ENCODE measurements at places on chromosomes 3 and 15.

DNA sequence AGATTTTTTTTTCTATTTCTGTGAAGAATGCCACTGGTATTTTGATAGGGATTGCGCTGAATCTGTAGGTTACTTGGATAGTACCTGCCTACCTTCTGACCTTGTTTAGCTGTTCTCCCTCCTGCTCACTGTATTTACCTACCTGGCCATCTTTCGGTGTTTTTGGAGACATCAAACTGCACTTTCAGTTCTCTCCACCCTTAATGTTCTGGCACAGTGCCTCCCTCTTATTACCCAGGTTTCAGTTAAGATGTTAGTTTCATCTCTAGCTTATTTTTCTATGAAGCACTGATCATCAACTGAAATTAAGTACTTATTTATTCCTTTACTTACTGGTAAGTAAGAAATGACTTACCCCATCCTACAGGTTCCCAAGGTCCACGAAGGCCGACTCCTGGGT lies 74.4 kb upstream of the KLHL25 start:
- no peak for DNase-seq

DNA sequence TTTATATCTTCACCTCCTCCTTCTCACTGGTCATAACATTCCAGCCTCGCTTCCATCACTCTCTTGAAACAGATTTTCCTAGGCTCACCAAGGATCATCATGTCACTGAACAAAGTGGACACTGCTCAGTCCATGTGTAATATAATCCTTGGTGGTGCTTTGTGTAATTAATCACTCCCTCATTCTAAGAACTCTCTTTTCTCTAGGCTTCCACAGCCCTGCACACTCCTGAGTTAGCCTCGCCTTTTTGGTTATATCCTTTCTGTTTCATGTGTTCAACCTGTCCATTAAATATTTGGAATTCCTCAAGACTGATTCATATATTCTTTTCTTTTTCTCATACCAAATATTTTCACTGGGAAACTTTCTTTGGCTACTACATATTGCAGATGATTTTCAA lies 440.8 kb downstream of the PYDC2 start:
- DNase-seq, result peak; percentile 48

DNA sequence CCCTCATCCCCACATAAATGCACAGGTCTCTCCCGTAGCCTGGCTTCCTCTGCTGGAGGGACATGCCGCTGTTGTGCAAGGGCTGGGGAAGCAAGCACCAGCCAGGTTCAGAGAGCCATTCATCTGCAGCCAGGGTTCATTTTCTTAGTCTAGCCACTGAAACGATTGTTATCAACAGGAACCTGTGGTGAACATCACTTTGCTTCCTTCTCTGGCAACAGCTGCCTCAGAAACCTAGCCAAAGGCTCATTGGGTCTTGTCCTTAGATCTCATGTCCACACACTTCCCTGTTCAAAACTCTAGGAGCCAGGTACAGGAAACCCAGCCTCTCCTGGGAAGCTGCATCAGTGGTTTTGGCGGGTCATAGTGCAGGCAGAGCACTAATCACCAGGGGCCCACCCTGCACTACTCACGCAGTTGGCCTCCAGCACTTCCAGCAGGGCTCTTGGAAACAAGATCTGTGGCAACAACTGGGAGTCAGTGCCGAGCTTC lies 47.0 kb downstream of the OXNAD1 start:
- DNase-seq, result no peak

- no peak for DNase-seq
Measured at GRCh38 chr3:109369510-109369909, 32.2 kb upstream of the DPPA4 start.

GRCh38 chr3:57397175-57398026 lies 104.9 kb upstream of the ASB14 start:
- DNase-seq, result peak; percentile 79

GRCh38 chr3:183151821-183152351 lies 10.6 kb downstream of the LAMP3 start:
- no peak for DNase-seq

DNA sequence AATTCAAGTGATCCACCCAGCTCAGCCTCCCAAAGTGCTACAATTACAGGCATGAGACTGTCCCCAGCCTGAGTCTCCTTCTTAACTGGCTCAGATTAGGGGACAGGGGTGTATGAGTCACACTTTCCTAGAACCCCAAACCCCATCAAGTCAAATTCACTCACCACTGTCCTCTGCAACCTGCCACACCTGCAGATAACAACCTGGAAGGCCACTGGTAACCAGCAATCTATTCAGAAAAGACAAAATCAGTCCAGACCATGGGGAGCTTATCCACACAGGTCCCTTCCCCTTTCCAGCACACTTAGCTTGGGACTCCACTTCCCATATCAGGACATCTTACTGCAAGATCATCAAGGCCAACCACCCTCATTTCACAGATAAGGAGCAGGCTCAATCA lies 6.4 kb downstream of the WDR73 start:
- no peak for DNase-seq

DNA sequence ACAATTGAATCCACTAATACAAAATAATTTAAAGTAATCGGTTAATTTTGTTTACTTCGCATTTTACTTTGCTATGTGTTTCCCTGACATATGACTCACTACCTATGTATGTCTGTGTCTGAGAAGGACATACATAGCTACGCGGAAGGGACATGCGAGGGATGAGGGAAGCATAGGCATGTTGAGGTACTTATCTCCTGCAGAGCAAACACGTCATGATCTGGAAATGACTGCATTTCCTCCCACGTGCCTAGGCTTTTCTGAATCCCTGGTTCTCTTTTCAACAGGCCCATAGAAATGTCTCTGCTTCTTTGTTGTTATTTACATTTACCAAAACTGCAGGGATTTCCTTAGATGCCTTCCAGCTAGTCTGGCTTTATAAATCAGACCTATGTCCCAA lies 27.5 kb downstream of the ALCAM start:
- DNase-seq, result no peak

DNA sequence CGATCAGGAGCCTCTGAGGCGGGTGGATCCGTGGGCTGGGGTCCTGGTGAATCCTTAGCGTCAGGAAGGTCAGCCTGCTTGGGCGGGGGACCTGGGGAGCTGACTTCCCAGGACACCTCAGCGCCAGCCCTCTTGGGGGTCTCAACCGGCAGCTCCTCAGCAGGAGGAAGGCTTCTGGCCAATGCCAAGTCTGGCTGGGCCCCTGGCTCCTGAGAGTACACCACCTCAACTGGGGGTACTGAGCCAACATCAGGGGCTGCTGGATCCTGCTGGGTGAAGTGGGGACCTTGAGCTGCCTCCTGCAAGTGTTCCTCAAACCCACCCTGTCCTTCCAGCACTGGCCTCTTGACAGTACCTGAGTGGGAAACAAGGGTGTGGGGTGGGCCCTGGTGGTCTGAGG lies 3.1 kb downstream of the PRRT3 start:
- DNase-seq, result no peak

DNA sequence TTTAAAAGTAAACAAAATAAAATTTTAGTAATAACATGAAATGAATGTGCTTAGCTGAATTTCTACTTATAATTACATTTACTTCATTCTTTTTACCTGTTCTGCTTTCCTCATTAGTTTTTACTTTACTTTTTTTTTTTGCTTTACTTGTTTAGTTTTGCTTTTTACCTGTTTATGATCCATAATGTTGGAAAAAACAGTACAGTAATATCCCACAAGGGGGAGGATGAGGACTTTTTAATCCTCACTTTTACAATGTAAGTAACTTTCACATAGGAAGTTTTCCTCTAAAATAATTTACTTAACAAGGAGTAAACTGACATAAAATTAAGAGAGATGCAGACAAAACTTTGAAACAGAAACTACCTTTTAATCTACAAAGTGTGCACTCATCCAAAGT lies 268.7 kb downstream of the TBC1D5 start:
- DNase-seq, result no peak

DNA sequence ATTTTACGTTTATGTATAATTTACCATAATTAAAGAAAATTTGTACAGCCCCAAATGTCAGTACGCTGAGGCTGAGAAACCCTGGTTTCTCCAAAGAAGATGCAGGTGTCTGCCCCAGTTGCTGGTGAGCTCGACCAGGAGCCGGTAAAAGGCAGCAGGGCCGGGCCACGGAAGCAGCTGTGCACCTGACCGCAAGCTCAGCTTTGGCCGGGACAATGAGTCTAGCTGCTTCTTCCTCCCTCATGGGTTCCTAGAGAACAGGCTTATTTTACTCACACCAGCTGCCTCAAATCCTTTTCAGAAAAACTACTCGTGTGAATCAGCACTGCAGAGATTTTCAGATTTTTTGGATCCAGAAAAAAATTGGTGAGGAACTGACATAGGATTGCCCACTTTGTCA lies 18.0 kb upstream of the ZXDC start:
- no peak for DNase-seq

- DNase-seq, result no peak
Measured at GRCh38 chr3:49805897-49806701, 3.0 kb downstream of the INKA1 start.

GRCh38 chr3:156617781-156618180 lies 56.6 kb upstream of the TIPARP start:
- no peak for DNase-seq

DNA sequence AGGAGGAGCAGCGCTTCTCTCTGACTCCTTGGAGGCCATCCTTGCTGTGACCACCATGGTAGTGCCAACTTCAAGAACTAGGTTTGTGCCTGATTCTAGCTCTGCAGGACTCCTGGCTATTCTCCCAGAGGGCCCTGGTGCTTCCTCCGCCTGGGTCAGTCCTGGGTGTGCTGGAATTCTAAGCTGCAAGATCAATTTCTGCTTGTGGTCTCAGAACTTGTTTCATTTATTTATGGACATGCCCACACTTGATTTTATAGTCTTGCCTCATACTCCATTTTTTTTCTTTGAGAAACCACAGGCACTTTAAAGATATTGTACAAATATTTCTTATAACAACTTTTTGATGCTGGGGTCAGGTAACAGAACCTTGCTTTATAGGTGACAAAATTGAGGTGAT lies 87.6 kb downstream of the PDCD6IP start:
- DNase-seq, result no peak

DNA sequence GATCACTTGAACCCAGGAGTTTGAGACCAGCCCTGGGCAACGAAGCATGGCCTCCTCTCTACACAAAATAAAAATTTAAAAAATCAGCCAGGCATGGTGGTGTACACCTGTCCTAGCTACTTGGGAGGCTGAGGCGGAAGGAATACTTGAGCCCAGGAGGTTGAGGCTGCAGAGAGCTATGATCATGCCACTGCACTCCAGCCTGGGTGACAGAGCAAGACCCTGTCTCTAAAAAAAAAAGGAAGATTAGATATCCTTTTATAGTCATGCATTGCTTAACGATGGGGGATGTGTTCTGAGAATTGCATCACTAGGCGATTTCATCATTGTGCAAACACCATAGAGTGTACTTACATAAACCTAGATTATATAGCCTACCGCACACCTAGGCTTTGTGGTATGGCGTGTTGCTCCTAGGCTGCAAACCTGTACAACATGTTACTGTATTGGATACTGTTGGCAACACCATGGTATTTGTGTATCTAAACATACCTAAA lies 12.6 kb downstream of the ALAS1 start:
- DNase-seq, result no peak

DNA sequence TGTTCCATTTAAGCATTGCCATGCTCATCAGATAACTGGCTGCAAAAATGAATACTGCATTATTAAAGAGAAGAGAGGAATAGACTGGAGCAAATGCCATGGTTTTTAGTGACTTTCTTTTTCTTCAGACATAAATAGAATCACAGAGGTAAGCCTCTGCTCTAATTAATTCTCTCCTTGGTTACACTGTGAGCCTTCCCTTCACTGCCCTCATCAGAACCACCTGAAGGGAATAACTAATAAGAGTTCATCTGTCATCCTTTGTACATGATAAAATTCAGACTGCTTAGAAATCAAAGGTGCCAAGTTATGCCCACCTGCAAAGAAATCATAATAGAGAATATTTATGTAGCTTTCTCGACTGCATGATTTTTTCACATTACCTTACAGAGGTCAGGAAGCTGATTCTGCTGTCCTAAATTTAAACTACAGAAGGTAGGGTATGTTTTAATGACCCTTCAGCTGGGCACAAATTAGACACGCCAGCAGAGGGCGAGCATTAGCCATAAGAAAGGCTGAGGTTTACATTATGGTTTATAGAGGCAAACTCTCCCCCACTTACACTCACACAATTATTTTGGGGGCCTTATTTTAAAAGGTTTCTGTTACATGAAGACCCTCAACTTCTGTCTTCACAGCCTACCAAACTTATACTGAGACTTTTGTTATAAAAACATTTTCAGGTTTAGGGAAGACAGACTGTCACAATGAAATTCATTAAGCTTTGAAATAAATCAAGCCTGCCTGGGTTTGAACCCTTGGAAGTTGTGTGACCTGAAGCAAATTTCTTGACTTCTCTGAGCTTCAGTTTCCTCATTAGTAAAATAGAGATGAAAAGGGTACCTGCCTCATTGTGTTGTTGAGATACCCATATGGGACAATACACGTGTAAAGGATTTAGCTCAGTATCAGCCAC lies 15.3 kb upstream of the UNC13C start:
- DNase-seq, result peak; percentile 20

DNA sequence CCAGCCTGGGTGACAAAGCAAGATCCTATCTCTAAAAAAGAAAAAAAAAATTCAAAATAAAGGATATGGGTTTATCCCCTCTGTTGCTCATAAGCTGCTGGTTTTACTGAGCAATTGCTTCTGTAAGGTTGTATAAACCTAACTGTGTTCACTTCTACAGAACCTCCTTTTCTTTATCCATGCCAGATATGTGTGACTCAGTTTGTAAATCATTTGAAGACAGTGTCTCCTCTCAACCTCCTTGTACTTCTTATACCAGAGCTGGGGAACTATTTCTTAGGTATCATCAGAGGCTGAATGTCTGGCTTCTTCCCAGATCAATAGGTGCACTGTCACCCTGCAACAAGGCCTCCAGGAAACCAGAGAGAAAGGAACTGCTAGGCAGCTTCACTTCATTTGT lies 273.8 kb downstream of the CD47 start:
- no peak for DNase-seq

GRCh38 chr15:74540161-74540760 lies 759 bp upstream of the ARID3B start:
- DNase-seq, result peak; percentile 59

- DNase-seq, result peak; percentile 31
Measured at GRCh38 chr3:134810052-134810435, 15.0 kb downstream of the EPHB1 start.

- DNase-seq, result peak; percentile 10
Measured at GRCh38 chr3:112333002-112333380, at the start of gene CD200. TSS of gene CD200 (plus strand) at chr3:112333156. CDS start at chr3:112333213, 57 bp downstream.

Measured in SW480 (cell line).